Stimulated activated CD4-positive, alpha-beta T cell treated with anti-CD3 and anti-CD28 coated beads, Interleukin-4, amount 100 ng/mL, for 24 hours (primary cell): ENCODE measurements at places on chromosomes 6 and 20.

DNA sequence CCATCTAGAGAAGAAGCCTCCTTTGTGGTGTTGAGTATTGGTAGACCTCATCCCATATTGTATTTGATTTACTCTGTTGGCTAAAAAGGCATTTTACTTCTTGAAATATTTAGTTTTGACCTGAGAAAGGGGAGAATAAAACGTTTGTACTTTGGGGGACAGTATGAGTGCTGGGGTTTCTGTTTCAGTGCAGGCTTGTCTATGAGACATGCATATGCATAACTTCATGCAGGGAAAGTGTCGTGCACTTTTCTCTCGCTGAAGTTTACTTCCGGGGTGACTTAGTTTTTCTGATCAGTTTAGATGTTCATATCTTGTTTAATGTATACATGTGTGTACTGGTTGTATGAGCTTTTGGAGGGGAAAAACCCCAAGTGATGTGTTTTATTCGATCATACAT is 59.5 kb downstream of the UTRN start:
- peak; percentile 64 for DNase-seq

DNA sequence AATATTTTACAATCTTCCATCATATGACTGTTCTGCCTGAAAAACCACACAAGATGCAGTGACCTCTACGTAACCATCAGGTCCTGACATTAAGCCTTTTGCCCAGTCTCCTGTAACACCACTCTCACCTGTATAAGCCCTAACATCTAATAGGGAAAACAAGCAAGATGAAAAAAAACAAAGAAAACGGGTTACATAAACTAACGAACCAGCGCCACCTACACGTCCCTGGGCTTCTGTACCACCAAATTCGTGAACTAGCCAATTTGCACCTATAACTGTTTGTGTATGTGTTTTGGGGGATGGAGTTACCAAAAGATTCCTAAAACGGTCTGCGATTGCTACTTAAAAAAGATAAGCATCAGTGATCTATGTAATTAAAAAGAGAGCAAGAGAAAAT is 70.2 kb downstream of the BLOC1S5 start:
- no peak for DNase-seq

GRCh38 chr6:41027799-41028560 is 11.0 kb downstream of the UNC5CL start:
- peak; percentile 75 for DNase-seq

DNA sequence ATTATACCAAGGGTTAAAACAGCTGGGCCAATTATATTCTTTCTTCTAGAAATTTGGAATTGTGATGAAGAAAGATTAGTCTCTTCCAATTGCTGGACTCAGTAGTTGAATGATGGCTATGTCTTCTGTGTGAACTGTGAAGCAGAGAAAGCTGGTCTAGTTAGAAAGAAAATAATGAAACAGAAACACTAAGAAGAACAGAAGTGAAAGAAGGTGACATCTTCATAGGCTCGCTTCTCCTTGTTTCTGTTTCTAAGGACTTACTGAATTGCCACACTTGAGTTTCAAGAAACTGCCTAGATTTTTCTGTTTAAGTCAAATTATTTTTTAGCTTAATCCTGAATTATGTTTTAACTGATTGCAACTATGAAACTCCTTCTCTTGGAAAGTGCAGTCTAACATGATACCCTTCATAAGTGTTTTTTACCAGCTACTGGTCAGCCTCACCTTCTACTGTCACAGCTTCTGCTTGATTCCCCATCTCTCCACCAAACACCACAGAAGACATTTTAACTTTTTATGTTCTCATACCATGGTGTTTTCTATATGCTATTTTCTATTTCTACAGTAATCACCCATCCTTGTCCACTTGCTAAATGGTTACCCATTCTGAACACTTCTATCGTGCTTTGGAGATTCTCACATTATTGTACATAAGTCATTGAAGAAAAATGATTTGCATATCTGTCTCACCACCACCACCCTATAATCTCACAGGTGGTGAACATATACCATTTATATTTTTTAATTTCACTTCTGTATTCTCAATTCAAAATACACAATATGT is 268.8 kb downstream of the GRIK2 start:
- DNase-seq, result no peak

- no peak for DNase-seq
Observed at GRCh38 chr6:81929828-81930227, 177.3 kb upstream of the TENT5A start.

DNA sequence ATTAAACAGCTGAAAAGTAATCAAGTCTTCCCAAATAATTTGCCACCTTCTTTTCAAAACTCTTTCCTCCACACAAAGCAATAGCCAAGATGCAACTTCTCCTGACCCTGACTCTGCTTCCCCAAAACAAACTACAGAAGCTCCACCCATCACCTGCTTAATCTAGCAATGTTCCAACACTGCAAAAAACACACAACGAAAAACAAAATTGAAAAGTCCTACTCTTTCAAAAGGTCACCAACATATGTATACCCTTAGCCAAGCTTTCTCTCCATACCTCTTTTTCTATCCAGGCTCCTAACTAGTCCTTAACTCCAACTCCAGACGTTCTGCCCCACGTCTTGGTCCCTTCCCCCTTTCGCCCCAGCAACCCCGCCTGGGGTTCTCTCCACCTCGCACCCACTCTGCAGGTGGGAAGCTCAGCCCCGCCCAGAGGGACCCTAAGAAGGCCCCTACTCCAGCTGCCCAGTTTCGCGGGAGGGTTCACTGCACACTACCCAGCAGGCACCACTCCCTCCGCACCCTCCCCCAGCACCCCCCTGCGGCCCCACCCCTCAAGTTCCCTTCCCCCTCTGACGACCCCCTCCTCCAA is 717 bp downstream of the CSNK2A1 start:
- DNase-seq, result peak; percentile 29

GRCh38 chr6:163955756-163956155 is 541.2 kb downstream of the QKI start:
- DNase-seq, result no peak
